ENCODE measurements at places on chromosomes 2 and 18. TPM values are rescaled to one million over a fixed set of nuclear protein-coding genes. Genes with fewer than 3 reads are reported as not detected.

Gene GALNT13
- total RNA-seq, result 0.15 TPM

Gene C18orf54
- total RNA-seq, result 3.7 TPM

Gene NEU2
- not detected for total RNA-seq

Gene ASPRV1
- total RNA-seq, result 0.34 TPM

Gene PPM1B
- total RNA-seq, result 13.6 TPM

Gene AQP12B
- not detected for total RNA-seq

Gene MYOM1
- total RNA-seq, result 0.15 TPM

Gene FEV
- not detected for total RNA-seq

Measured in bronchus fibroblast of lung (primary cell).